ENCODE measurements at places on chromosomes 2 and 18.

GRCh38 chr2:210584834-210585233 lies 28.4 kb downstream of the CPS1 start:
- peak; percentile 56 for DNase-seq

- DNase-seq: no peak
These were observed 184.0 kb downstream of the SEPTIN10 start for GRCh38 chr2:109429567-109430328.

DNA sequence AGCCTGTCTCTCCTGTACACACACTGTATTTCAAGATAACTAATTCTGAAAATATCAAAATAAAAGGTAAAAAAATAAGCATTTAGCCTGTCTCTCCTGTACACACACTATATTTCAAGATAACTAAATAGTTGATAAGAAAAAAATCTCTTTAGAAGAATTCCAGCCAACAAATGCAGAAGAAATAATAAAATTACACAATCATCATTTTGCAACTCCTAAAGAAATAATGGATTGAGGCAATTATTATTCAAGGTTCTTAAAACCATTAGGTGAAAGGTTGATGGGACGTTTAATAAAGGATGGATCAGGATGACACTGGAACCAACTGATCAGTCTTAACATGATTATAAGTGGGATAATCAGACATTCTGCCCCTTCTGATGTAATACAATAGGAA lies 148.0 kb upstream of the FN1 start:
- no peak for DNase-seq

DNA sequence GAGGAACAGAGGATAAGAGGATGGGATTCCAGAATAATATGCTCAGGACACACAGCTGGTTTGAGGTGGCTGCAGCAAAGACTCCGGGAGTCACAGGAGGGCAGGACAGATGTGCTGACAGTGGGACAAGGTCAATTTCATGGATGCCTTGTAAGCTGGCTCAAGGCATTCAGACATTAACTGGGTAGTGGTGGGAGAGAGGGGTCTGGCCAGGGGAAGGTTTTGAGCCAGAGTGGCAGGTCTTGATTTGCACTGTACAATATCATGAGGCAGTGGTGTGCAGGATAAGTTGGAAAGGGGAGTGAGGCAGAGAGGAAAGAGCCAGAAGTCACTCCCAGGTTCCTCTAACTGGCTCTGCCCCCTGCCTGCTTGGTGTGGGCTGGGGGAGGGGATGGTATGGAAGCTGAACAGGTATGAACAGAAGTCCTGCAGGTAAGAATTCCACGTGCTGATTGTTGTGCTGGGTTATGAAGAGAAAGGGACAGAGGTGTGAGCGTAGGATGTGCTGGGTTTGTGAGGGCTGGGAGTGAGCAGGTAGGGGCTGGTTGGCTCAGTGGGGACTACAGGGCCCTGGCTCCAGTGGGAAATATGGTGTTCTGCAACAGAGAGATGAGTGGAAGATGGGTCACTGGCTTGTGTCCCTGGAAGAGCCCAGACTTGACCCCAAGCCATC lies 141.7 kb upstream of the COPS8 start:
- no peak for DNase-seq

DNA sequence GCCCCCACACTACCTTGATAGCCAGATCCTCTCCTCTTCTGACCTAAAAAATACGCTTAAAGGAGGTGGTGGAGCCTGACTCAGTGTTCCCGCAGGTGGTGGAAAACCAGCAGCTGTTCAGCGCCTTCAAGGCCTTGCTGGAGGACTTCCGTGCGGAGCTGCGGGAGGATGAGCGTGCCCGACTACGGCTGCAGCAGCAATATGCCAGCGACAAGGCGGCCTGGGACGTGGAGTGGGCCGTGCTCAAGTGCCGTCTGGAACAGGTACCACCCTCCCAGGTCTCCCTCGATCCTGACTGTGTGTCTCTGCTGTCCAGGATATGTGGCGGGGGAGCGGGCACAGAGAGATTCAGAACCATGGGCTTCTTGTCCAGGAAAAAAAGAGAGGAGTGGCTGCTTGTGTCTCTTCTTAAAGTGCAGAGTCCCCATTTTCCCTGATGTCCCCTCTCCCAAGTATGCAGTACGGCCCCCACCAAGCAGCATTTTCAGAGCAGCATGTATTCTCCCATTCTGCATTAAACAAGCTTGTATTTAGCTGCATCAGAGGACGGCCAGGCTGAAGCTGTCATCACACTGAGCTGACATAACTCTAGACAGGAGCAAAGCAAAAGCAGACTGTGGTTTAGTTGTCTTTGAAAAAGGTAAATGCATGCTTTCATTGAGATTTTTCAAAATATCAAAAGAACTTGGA lies 101.6 kb downstream of the MTCL1 start:
- DNase-seq: no peak

DNA sequence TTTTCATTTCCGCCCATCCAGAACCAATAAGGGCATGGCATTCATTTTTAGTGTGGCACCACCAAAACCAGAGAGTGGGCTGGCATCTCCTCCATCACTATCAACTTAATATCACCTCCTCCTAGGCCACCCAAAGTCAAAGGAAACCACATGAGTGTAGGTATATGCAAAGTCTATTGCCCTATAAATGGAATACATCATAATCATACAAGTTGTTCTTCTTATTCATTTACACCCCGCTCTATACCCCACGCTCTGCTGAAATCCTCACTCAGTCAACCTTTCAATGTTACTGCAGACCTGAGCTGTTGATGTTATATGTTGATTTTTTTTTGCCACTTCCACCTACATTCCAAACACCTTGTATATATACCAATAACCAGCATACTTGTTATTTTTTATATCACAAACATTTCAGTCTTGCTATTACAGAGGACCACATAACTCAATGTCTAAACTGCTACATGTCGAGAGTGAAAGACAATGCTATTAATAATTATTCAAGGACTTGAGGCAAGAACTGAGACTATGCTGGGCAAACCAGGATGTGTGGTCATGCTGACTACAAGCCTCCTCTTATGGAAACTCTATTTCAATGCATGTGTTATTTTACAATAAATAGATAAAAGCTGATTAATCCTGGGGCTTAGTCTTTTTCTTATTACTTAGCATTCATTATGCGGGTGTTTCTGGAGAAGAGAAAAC lies 466.5 kb upstream of the ID2 start:
- no peak for DNase-seq

DNA sequence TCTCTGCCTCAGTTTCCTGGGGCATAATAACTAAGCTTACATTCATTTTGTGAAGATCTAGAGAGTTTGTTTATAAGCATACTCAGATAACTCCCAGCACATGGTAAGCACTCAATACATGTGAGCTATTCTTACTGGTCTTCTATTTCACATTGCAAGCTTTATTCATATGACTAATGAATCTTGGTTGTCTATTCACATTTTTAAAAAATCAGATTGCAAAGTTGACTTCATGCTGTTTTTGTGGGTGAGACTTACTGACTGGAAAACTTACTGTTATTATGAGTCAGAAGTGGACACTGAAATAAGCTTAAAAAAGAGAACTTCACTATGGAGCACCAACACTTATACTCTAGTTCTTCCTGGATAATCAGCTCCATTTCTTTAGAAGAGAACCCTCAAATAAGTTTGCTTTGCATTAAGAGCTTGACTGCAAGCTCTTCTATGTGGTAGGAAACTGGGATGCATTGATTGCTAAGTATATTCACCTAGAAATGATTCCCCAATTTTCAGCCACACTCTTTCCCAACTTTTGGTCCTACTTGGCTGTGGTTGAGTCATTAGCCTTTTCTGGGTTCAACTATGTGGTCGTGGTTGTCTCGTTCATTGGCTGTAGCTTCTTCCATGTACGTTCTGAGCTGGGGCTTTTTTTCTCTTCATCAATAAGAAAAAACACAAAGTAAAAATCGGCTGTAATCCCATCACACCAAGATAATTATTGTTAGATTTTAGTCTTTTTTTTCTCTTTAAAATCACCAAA lies 29.5 kb upstream of the RBMS1 start:
- DNase-seq: no peak

DNA sequence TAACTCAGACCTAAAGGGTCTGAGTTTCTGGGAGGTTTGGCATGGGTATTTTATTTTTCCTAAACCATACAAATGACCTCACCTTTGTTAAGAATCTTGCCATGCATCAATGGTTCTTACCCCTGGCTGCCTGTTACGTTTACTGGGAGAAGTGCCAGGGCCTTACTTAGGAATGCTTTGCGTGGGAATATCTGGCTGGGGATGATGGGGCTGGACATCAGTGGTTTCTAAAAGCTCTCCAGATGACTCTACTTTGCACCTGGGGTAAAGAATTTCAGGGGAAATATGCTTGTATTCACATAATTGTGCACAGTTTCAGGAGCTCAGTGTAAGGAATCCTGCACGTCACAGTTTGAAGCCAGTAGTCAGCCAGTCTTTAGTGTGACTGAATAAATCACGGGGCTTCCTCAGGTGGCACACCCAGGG lies 18.2 kb upstream of the DAW1 start:
- DNase-seq: peak; percentile 97

DNA sequence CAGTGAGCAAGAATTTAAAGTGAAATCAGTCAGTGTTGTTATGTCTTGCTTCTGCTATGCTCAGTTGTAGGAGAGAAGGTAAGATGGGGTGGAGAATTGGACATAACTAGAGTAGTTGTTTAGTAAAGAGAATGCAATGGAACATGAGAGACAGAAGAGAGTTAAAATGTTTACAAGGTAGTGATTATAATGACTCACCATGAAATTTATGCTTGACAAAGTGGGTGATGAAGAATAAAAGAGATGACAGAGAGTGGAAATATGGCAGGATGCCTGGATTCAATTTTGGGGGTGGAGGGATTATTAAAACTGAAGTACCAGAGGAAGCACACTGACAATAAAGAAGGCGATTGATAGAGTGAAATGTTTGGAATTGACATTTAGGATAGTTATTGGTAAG lies 10.6 kb downstream of the SCG2 start:
- no peak for DNase-seq

DNA sequence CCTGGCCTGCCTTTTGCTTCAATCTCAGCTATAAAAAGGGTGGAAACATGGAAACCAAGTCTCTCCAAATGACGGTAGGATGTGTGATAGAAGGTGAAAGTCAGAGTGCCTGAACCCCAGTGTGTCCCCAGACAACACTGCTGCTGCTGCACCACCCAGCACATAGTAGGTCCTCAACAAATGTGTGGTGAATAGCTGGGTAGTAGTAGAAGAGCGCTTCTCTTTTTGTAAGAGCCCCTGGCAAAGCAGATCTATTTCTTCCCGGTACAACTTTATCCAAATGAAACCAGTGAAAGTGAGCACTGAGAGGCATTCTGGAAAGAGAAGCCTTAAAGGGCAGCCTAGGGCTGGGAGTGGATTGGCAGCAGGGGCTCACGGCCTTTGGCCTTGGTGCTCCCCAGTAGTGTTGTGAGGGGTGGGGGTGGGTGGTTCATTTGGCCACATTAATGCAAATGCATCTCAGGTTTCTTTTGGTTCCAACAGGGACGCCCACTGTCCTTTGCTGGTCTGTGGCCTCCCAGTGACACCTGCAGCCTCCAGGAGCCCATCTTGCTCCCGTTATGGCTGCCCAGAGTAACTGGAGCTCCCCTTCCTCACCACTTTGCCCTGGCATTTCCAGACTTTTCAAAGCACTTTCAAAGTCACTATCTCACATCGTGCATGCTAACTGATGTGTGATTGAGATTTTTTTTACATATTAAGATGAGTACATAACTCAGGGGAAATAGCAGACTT lies 304.3 kb upstream of the EPAS1 start:
- no peak for DNase-seq

DNA sequence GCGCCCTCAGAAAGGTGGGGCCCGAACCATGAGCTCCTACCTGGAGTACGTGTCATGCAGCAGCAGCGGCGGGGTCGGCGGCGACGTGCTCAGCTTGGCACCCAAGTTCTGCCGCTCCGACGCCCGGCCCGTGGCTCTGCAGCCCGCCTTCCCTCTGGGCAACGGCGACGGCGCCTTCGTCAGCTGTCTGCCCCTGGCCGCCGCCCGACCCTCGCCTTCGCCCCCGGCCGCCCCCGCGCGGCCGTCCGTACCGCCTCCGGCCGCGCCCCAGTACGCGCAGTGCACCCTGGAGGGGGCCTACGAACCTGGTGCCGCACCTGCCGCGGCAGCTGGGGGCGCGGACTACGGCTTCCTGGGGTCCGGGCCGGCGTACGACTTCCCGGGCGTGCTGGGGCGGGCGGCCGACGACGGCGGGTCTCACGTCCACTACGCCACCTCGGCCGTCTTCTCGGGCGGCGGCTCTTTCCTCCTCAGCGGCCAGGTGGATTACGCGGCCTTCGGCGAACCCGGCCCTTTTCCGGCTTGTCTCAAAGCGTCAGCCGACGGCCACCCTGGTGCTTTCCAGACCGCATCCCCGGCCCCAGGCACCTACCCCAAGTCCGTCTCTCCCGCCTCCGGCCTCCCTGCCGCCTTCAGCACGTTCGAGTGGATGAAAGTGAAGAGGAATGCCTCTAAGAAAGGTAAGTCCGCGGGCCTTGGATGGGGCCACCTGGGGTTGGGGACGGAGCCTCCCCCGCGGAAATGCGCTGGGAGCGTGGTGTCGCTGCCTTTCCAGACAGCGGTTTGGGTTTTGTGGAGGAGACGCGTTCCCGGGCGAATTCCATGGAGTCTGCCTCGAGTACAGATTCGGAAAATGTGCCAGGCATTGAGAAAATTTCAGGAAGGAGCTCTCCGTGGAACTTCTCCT lies 559 bp downstream of the HOXD1 start:
- DNase-seq: no peak

DNA sequence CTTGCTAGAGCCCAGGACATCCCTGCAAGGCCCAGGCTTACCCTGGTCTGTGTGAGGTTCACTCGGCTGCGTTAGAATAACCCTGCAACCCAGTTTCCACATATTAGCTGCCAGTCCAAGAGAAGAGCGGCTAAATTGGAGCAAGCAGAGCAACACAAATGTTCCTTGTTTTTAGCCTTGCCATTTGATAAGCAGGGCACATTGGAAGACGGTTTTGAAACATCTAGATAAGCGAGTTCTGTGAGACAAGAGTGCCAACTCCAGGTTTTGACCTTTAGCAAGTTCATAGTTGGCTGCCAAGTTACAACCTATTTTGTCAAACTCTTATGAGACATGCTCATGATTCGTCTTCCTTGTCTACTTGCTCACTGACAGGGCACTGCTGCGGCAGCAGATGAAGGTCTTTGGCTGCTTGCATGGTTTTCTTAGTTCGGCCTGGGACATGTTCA lies 23.5 kb downstream of the DPP4 start:
- no peak for DNase-seq

- DNase-seq: no peak
These were observed 115.2 kb downstream of the MARCHF4 start for GRCh38 chr2:216257089-216257488.

GRCh38 chr2:158688721-158689120 lies 106.4 kb upstream of the DAPL1 start:
- no peak for DNase-seq
